ENCODE measurements at places on chromosomes 5 and 9. TPM values are rescaled to one million over a fixed set of nuclear protein-coding genes. Genes with fewer than 3 reads are reported as not detected.

DNA sequence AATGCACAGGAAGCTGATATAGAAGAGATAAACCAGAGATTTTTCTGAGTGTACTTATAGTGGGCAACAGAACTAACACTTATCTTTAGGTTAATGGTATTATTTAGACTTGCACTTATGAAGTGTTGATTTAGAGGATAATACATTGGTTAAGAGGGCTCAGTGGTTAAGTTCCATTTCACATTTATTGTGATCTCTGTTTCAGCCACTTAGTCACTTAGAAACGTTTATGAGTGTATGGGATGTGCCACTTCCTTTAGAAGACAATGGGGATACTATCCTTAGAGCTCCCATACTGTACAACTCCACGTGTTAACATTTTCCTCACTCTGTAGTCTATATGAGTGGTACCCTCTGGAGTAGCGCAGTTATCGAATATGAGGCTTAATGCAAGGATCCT lies 57.5 kb downstream of the PIP5K1B start:
- H3K36me3 ChIP-seq: no peaks in the 10 kb centered on the region
- DNase-seq: no peak
- H3K27ac ChIP-seq: no peak overlapping the region
- no peaks in the 10 kb centered on the region for H3K27me3 ChIP-seq
- H3K4me1 ChIP-seq: peaks cover 50% of the 10 kb centered on the region

DNA sequence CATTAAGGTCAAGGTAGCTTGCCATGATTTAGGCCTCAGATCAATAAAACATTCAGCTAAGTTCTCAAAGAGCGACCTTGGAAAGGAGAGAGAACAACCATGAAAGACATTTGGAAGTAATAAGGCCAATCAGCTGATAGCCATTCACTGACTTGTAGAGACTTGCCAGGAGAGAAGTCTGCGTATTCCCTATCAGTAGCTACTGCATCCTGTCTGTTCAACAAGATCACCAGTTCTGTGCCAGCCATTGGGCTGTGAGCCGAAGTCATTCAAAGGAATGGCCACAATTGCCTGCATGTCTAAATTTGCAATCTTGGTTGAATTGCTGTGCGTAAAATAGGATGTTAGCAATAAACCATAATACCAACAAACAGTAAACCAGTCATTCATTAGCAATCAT lies 219.8 kb downstream of the FBXL7 start:
- H3K36me3 ChIP-seq: no peaks in the 10 kb centered on the region
- H3K27ac ChIP-seq: peak overlapping the region; percentile 46
- H3K4me3 ChIP-seq: no peak overlapping the region
- H3K27me3 ChIP-seq: no peaks in the 10 kb centered on the region
- peaks cover 69% of the 10 kb centered on the region for H3K4me1 ChIP-seq
- no peak for DNase-seq

PCDHGB4 gene
- 4.2 TPM for total RNA-seq

DNA sequence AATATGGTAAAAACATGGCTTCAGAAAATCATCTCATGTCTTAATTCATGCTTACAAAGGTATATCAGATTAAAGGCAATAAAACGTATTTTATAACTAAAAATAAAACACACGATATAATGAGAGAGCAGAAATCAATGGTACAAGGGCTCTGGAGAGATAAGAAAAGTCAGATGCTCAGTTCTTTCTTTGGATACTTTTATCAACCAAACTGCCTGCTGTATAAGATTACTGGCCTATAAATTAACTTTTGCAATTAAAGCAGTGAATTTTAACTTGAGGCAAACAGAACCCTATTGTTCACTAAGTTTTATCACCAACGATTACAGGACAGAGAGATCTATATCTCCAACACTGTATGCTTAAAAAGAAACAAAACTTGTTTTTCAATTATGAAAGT lies 42.1 kb upstream of the HNRNPA0 start:
- H3K4me3 ChIP-seq: no peak overlapping the region
- peaks cover 20% of the 10 kb centered on the region for H3K4me1 ChIP-seq
- no peaks in the 10 kb centered on the region for H3K36me3 ChIP-seq
- no peak for DNase-seq

SLC25A25 gene
- total RNA-seq: 5.4 TPM

POLR3G gene
- 0.88 TPM for total RNA-seq

GRCh38 chr9:103802068-103802467 lies 292.0 kb upstream of the SMC2 start:
- no peak overlapping the region for H3K27ac ChIP-seq
- DNase-seq: no peak
- no peaks in the 10 kb centered on the region for H3K27me3 ChIP-seq
- H3K4me3 ChIP-seq: no peak overlapping the region
- H3K4me1 ChIP-seq: no peaks in the 10 kb centered on the region

FCN2 gene
- not detected for total RNA-seq

NPR2 gene
- total RNA-seq: 24.2 TPM

Data from left ventricle myocardium inferior (tissue), 1 donor.